ENCODE measurements at places on chromosomes 3 and 15.

- DNase-seq = no peak
These were observed 80.8 kb upstream of the SKOR1 start for GRCh38 chr15:67744331-67745072.

DNA sequence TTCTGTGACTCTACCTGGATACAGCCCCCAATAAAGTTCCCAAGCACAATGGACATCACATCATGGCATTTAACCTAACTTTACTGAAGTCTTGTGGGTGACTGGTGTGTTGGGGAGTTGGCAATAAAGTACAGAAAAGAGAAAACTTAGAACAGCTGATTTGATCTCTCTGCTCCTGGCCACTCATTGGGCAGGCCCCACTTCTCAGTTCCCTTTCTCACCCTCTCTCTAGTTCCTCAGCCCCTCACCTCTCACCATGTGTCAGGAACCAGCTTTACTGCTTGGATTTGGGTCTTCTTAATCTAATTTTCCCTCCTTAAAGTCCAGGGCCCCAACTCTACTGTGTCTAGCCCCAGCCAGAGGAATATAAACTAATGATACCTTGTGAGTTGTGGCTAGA lies 713 bp upstream of the MUC13 start:
- no peak for DNase-seq

- peak; percentile 67 for DNase-seq
These were observed 457.3 kb upstream of the KCNMB2 start for GRCh38 chr3:178078953-178079352.

GRCh38 chr15:36961956-36962355 lies 138.4 kb downstream of the MEIS2 start:
- DNase-seq = peak; percentile 37

- peak; percentile 73 for DNase-seq
These were observed 6.9 kb downstream of the NEK11 start for GRCh38 chr3:131033480-131034080.

GRCh38 chr3:117059067-117059955 lies 349.7 kb downstream of the TUSC7 start:
- DNase-seq = peak; percentile 41

- DNase-seq = no peak
These were observed 960 bp downstream of the MFN1 start for GRCh38 chr3:179348325-179349013.

GRCh38 chr15:22956257-22956977 lies 23.8 kb downstream of the CYFIP1 start:
- peak; percentile 43 for DNase-seq

DNA sequence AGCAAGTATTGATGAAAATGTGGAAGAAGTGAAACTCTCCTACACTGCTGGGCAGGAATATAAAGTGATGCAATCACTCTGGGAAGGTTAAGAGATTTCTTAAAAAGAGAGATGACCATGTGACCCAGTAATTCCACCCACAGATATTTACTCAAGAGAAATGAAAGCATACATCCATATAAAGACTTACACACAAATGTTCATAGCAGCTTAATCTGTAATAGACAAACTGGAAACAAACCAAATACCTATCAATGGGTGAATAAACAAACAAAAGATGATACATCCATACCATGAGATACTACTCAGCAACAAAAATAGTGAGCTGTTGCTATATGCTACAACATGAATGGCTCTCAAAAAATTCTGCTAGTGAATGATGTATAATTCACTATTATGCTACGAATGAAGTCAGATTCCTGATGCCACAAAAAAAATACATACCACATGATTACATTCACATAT lies 463.3 kb downstream of the MAGI1 start:
- DNase-seq = peak; percentile 84

DNA sequence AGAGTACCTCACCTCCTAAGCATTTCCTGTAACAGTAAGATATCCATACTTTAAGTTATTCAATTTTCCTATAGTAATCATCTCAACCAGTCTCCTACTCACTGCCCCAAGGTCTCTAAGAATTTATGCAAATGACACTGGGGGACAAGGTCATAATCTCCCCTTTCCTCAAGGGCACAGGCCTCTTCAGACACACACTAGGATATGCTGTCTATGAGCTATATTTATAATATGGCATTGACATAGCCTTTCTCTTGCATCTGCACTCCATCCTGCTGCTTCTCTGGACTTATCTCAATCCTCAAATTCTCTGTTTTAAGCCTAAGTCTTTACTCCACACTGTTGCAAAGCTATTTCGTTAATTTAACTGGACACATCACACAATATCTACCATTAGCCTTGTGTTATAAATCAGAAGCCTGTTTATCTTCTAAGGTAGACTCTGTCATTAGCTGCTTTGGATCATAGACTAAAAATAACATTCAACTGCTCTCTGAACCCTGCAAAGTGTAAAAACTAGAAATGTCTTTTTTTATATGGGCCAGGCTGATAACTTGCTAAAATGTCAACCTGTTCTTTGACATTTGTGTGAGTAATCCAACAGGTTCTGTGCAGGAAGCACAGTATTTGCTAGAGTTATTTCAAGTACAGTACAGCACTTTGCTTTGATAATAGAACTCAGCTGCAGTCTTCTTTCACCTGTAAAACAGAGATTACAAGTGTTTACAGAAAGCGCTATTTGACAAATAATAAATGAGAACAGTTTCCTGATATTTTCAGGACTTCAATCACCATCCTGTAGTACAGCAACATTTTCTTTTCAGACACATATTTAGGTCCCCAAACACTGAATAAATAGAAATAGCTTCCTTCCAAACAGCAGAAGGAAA lies 17.8 kb upstream of the SEC62 start:
- no peak for DNase-seq

DNA sequence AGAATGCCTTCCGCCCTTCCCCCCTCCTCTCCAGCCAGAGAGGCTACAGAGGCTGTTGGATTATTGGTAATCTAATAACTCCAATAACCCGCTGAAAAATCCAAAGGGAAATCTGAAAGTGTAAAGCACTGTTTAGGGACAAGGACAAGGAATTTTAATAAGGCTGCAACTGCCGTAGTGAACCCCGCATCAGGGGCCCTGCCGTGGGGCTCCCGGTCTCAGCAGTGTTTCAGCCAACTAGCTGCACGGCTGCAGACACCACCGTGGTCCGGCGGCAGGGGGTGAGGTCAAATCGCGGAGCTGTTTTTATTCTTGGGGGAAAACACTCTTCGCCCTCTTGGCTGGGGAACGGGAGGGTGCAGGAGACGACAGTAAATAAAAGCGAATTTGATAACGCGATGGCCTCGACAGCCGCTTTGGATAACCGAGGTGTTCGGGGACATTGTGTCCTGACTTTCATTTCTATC lies 6.1 kb downstream of the BCL6 start:
- DNase-seq = no peak

DNA sequence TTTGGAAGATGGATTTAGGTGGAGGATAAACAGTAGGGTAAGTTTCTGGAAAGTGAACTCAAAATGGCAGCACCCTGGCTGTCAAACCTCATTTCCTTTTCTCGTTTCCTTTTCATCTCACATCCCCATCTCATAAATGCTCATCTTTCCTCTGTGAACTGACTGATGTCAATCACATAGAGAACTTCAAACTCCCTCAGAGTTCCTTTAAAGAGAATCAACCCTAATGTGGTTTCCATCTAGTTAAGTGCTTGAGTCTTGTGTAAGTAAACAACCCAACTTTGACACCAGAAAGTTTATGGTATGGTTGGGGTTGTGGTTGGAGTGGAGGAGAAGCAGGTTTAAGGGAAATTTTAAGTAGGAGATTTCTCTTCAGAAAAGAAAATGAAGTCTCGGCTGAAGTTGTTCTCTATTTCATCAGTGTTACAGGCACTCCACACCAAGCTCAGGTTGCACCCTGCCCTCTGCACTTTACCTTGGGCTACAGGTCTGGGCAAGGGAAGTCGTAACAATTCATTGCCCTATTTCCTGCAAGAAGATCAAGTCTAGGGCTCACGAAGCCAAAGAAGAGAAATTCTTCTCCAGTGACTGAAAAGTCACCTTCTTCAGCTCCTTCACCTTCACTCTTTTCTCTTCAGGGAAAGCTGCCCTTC lies 34.4 kb upstream of the TNIK start:
- DNase-seq = no peak

DNA sequence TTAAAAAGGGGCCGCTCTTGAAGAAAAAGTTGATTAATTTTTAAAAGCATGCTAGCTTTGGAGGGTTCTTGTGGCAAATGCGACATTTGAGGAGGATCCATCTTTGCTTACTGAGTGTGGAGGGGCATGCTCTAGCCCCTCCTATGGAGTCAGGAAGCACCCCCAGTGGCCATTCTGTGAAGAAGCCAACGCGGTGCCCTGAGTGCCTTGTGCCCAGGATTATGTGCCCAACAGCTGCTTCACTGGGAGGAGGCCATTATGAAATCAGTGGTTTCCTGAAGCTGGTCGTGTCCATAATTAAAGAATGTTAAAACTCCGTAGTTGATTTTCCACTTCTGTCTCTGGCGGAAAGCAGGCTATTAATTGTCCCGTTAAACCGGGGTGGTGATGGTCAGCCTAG lies 69.1 kb upstream of the TNFAIP8L3 start:
- no peak for DNase-seq

- DNase-seq = no peak
These were observed 55.4 kb downstream of the BFSP2 start for GRCh38 chr3:133455281-133455680.

DNA sequence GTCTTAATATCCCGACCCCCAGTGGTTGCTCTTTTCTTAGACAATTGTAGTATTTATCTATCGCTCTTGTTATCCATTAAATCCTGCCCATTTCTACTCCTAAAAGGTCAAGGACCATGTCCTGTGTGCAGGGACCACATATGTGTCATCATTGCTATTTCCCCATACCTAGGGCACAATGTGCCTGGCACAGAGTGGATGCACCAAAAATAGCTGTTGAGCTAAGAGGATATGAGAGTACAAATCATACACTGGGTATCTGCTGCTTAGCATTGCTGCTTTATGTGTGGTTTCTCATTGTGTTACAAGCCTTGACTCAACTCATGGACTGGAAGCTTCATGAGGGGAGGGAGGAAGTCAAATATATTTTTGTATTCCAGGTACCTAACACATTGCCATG lies 3.4 kb upstream of the MITF start:
- DNase-seq = no peak

- no peak for DNase-seq
These were observed 266.9 kb downstream of the KCNMB2 start for GRCh38 chr3:178802993-178803693.

DNA sequence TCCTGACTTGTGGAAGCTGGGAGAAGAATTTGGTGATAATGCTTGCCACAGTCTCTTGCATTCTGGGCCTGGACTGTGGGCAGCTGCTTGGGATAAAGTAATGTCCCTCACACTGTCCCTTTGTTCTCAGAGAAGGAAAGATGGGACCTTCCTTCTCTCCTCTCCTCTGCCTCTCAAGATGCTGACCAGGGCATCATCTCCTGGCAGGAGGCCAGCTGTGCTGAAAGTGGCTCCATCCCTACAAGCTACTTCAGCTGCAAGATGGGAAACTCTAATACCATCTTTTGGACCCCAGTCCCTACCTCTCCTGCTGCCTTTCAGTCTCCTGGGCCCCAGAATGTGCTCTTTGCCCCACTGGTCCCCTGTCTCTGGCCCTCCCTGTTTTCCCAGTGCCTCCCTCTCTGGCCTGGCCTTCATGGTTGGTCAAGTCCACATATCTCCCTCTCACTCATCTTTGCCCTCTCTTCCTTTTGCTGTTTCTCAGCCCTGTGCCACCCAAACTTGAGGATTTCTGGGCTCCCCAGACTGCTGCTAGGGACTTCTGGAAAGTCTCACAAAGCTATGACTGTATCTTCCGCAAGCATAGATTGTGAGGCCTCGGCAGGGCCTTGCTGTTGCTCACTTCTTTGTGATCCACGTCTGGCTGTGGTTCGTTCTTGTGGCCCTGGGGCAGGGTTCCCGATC lies 7.1 kb upstream of the SLC6A20 start:
- DNase-seq = no peak

- DNase-seq = peak; percentile 26
These were observed 330.3 kb upstream of the GOLIM4 start for GRCh38 chr3:168425936-168426595.

- peak; percentile 69 for DNase-seq
These were observed 3.5 kb upstream of the MTFMT start for GRCh38 chr15:65032801-65033537.

- no peak for DNase-seq
These were observed 230.7 kb downstream of the ZNF385D start for GRCh38 chr3:21520106-21520963.

DNA sequence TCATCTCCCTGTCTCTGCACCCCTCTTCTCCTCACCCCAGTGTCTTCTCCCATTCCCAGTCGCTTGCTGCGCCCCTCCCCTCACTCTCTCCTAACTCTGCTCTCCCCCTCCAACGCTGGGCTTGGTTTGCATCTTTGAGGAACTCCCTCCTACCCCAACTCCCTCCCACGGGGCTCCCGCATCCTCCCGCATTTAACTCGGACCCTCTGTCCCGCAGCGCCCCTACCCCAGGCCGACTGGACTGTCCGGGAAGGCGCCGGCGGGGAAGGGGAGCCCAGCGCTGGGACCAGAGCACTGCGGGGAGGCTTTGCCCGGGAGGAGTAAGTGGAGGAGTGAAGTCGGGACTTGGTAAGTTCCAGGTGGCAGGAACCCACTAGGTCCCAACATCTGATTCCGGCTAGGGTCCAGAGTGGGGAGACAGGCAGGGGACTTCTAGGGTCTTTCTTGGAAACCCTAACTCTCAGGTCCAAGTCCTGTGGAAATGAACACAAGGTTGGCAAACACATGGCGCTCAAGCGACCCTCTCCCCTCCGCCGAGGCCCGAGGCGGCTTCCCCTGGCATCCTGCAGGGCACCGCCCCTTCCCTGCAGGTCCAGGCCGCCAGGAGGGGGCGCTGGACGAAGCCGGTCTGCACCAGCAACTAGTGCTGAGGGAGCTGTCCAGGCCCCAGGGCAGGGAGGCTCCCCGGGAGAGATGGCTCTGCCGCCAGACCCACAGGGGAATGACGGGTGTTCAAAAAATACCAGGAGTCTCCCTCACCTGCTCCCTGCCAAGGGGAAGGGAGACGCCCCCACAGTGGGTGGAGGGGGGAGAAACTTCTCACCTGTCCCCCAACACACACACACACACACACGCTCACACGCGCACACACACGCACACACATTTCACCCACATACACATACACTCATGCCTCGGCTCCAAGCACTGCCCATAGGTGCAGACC lies 53.2 kb downstream of the LHFPL4 start:
- DNase-seq = peak; percentile 76

DNA sequence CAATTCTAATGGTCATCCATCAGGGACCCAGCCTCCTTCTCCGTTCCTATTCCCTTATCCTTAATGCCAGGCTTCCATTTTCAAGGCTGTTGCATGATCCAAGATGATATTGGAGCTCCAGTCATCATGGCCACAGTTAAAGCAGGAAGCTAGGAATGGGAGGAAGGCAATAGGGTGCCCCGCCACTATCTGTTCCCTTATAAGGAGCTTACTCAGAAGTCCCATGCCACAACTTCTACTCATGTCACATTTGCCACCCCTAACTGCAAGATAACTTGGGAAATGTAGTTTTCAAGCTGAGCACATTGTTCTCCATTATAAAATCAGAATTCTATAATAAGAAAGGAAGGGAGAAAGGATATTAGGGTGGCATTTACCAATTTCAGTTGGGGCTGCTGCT lies 38.6 kb upstream of the SPSB4 start:
- no peak for DNase-seq
